NCI-H1105 (cell line): ENCODE measurements at places on chromosomes 2 and 18.

- DNase-seq: no peak
Measured at GRCh38 chr18:22088029-22088428, 81.4 kb upstream of the GATA6 start.

GRCh38 chr2:240960971-240961876 is 37.2 kb upstream of the SNED1 start:
- DNase-seq: no peak

DNA sequence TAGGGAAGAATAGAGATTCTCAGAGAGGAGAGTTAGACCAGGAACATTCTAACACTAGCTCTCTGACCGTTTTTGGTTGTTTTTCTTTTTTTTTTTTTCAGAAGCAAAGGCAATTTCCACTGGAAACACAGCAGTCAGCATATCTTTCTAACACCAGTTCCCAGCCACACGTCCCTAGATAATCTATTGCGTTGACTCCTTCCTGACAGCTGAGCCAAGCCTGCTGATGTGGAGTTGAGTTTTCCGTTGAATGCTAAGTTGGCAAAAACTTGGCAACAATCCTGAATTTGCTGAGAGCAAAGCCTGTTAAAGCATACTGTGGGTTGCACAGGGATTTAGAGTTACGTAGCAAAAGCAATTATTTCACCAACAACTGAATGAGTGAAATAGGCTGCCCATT is 19.3 kb downstream of the GAD1 start:
- DNase-seq: no peak

DNA sequence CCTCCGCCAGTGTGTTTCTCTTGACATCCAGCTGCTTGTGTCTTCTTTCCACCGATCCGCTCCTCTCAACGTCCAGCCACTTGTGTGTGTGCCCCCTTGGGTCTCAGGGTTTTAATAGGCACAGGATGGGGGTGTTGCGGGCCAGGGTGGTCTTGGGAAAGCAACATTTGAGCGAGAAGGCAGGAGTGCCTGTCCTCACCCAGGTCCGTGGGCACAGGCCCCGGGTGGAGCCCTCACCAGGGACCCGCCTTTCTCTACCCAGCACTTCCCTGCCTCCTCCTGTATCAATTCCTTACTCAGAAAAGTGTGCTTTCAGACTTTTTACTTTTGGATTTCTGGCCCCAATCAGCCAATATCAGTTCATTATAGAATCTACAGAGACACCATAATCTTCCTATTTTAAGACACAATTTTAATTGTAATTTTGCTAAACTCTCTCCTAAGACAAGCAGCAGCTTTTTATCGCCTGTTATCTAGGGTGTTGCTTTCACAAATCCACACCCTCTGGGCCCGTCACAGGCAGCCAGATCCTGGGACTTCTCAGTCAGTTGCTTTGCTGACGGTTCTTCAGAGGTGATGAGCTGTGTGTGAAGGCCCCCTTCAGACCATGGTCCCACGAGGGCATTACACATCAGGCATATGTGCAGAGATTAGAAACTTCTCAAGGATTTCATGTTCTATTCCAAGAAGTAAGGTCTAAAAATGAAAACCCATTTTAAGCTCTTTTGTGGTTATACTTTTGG is 96.0 kb upstream of the FHL2 start:
- DNase-seq: no peak

DNA sequence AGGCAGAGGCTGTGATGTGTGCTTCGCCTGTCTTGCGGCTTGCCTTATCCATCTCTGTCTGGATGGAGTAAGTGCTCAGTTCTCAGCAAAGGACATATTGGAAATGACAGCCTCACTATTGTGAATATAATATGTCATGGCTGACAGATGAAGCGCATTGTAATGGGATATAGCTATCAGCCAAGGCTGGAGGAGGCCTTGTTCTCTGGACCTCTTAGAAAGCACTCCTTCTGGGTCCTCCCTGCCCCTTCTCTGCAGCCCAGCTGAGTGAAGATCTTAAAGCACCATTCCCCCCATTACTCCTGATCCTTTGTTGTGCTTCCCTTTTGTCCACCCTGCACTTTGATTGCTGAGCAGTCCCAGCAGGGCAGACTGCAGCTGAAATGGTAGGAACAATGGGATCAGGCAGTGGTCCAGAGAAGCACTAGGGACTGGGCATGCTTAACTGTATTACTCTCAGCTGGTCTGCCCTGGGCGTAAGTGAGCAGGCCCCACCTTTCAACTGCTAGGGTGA is 265.3 kb downstream of the SETBP1 start:
- peak; percentile 5 for DNase-seq

GRCh38 chr2:220673151-220673874 is 898.8 kb downstream of the EPHA4 start:
- DNase-seq: no peak

DNA sequence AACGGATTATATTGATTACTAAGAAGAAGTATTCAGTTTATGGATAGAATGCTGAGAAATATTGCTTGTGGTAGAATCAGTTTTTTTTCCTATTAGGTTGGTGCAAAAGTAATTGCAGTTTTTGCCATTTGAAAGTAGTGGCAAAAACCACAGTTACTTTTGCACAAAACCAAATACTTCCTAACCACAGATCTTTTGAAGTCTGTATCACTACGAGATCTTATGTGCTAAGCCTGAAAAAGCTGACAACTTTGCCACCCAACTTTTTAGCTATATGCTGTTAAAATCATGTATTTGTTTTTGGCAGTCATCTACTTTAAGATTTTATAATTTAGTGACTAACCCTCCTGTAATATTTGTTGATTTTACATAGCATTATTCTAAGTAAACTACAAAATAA is 24.6 kb downstream of the DNAJC10 start:
- no peak for DNase-seq

GRCh38 chr18:79697976-79698375 is 18.4 kb downstream of the CTDP1 start:
- DNase-seq: no peak

DNA sequence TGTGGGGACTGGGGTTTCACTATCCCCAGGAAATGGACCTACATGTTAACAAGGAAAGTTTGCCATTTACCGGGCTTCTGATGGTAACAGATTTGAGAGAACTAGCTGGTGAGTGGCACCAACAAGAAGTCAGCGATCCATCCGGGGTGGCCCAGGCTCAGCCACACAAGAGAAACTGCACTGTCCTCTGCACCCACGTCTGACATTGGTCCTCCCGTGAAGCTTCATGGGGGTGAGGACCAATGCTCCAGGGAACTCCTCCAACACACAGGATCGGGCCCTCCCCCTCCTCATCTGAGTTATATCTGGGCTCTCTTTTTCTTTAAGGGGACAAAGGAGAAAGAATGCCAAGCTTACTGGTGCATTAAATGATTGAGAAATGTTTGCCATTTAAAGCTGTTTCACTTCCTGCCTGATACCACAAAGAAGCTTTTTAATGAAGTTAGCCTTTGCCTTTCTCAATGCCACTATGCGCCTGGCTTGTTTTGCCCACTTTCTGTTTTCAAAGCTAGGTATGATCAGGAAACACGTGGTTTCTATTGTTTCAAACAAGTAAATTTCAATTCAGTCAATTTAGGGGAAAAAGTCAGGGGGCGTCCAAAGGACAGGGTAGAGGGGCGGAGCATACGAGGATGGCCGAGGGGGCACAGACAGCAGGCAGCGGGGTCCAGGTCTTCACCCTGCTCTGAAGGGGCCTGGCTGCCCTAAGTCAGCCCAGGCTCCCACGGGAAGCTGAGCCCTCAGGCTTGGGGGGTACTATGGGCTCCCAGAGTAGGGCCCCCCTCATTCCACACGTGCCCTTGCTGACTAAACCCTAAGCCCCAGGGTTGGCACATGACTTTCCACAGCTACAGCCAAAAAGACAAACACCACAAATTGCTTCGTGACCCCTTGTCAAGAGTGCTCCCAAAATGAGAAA is 204.0 kb upstream of the ID2 start:
- DNase-seq: no peak

- no peak for DNase-seq
Measured at GRCh38 chr2:107062173-107062572, 176.2 kb upstream of the ST6GAL2 start.

DNA sequence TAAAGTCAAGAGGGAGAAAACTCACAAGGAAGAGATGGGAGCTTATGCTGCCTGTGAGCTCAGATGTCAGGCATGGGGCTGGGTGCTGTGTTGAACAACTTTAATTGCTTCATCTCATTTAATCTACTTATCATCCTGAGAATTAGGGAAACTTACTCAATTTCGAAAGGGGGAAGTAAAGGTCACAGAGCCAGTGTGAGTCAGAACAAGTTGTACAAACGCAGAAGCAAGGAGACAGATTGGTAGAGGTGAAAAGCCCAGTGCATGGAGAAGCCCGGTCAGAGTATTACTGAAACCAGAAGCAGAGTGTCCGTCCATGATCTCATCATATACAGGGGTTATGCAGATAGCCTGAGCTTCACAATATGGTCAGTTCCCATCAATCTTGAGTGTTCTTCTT is 281.1 kb upstream of the POU3F3 start:
- no peak for DNase-seq

- DNase-seq: no peak
Measured at GRCh38 chr18:58180172-58180571, 136.1 kb downstream of the NEDD4L start.

GRCh38 chr2:208618220-208618619 is 211.6 kb downstream of the PTH2R start:
- no peak for DNase-seq

DNA sequence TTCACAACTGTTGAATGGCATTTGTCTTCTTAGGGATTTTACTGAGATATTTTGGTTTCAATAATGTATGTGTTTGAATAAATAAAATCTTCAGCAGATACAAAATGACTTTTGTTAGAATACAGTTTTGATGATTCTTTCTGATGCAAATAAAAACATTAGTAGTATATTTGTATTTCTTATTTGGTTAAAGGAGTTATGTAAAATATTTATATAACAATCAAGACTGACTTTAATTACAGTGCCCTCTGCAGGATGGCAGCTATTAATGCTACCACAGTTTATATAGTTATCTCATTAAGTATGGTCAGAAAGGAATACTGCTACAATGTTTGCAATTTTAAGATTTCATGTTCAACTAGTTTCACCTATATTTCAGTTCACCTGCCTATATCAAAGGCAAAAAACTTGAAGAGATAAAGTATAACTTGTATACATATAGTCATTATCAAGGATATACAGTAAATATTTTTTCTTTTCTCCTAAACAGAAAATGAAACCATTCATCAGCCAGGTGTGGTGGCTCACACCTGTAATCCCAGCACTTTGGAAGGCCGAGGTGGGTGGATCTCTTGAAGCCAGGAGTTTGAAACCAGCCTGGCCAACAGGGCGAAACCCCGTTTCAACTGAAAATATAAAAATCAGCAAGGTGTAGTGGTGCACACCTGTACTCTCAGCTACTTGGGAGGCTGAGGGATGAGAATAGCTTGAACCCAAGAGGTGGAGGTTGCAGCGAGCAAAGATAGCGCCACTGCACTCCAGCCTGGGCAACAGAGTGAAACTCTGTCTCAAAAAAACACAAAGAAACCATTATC is 19.8 kb downstream of the ARL5A start:
- no peak for DNase-seq

DNA sequence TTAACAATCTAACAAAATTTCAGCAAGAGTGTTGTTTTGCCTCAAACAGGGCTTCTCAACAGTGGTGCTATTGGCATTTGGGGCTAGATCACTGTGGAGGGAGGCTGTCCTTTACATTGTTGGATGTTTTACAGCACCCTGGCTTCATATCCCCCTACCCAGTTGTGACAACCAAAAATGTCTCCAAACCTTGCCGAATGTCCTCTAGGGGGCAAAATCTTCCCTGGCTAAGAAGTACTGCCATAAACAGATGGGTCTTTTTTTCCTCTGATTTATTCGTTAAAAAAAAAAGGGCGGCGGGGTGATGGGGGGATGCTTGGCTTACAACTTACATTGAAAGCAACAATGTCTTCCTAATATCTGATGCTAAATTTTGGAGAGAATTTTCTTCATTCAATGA is 207.6 kb upstream of the CCDC150 start:
- DNase-seq: peak; percentile 6

- peak; percentile 55 for DNase-seq
Measured at GRCh38 chr2:158034198-158034866, 67.3 kb upstream of the UPP2 start.

GRCh38 chr2:33488178-33488690 is 11.8 kb downstream of the RASGRP3 start:
- no peak for DNase-seq

DNA sequence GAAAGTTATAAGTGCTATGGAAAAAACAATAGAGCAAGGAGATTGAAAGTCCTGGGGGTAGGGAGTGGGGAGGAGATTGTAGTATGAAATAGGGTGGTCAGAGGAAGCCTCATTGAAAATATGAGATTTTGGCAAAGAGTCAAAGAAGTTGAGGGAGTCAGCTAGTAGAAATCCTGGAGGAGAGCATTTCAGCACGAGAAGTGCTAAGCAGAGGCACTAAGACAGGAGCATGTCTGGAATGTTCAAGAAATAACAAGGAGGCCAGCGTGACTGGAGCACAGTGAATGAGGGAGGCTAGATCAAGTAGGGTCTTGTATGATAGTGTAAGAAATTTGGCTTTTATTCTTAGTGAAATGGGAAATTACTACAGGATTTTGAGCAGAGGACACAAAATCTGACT is 2.1 kb upstream of the TSPYL6 start:
- no peak for DNase-seq

GRCh38 chr2:8549273-8549922 is 132.5 kb upstream of the ID2 start:
- DNase-seq: no peak

GRCh38 chr18:55665506-55665905 is 77.5 kb upstream of the TCF4 start:
- DNase-seq: no peak

- no peak for DNase-seq
Measured at GRCh38 chr18:36127836-36128529, 1.2 kb downstream of the SLC39A6 start.

DNA sequence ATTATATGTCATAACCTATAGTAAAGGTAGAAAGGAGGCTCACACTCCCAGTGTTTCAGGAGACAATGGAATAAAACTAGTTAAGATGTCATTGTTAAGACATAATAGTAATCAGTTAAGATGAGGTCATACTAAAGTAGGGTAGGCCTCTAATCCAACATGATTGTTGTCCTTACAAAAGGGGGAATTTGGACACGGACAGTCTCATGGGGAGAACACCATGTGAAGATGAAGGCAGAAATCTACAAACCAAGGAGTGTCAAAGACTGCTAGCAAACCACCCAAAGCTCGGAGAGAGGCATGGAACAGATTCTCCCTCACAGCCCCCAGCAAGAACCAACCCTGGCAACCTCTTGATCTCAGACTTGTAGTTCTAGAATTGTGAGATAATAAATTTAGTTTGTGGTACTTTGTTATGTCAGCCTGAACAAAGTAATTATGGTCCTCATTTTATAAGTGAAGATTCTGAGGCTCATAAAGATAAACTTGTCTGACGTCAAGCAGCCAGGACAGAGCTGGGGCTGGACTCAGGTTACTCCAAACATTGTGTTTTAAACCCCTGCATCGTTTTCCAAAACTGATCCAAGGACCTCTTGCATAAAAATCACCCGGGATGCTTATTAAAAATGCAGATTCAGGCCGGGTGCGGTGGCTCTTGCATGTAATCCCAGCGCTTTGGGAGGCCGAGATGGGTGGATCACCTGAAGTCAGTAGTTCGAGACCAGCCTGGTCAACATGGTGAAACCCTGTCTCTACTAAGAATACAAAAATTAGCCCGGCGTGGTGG is 47.8 kb downstream of the CCDC195 start:
- no peak for DNase-seq

GRCh38 chr2:132496555-132496954 is 80.0 kb downstream of the GPR39 start:
- DNase-seq: no peak

GRCh38 chr18:44556296-44556695 is 124.4 kb upstream of the SETBP1 start:
- no peak for DNase-seq
